NCI-H226 (cell line): ENCODE measurements at places on chromosomes 7 and 10.

DNA sequence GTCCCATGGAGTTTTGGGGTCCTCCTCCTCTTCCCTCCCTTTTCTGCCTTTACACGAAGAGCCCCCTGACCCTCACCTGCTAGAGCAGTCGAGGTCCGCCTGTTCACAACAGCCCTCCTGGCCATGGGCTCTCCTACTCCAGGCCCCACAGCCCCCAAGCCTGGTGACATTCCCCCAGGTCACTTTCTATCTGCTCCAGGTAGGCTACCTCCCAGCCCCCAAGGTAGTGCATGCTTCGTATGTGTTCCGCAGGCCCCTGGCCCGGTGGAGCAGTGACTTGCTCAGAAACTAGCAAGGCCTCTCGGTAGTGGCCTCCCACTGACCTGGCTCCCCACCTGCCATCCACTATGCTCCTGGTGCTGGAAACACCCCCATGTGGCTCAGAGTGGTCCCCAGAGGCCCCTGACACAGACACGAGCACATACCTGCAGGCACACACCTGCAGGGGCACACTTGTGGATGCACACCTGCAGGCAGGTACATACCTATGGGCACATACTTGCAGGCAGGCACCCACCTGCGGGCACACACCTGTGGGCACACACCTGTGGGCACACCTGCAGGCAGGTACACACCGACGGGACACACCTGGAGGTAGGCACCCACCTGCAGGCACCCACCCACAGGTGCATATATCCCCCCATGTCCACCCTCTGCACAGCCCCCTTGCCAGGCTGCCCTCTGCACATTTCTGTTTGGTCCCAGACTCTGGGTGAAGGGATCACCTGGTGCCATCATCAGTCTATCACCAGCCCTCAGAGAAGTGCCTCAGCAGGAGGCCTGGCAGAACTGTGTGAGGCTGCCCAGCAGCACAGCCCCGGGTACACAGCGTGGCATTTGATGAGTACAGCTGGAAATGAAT is 322.5 kb downstream of the PTPRN2 start:
- DNase-seq, result no peak

DNA sequence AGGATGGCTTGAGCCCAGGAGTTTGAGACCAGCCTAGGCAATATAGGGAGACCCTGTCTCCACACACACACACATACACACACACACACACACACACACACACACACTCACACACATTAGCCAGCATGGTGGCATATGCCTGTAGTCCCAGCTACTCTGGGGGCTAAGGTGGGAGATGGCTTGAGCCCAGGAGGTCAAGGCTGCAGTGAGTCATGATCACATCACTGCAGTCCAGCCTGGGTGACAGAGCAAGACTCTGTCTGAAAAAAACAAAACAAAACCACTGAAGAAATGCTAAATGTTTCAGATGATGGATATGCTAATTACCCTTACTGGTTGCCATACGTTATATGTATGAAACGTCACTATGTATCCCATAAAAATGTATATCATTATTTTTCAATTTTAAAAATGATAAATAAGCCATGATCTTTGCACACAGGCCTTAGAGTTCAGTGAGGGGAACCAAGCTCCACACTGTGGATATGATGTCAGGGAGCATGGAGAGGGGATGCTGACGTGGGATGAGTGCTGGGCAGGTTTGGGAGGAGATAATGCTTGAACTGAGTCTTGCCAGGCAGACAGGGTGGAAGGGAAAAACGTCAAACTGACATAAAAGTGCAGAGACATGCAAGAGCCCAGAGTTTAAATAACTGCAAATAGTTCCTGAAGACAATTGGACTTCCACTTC is 45.9 kb upstream of the ARHGAP12 start:
- no peak for DNase-seq

DNA sequence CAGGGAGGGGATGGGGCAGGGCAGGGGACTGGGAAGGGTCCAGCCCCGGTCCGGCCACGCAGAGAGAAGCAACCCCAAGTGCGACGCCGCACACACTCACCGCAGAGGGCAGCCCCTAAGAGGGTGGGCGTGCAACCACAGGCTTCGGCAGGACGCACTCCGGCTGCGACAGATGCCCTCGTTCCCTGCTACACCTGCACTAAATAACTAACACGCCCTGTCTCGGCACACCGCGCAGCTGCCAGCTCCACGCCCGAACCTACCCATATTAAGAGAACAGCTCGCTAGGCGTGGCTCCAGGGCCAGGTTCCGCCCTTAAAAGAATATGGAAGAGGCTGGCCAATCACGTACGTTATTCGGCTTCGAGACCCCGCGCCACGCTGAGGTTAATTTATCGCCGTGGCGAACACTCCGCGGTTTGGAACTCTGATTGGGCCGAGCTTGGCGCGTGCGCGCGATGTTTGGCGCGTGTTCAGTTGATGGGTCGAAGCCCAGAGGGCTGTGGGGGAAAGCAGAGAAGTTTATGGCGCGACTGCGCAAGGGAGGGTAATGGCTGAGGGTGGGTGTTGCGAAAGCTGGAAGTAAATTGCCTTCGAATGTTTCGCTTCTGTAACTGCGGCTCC is 91.1 kb downstream of the OR13A1 start:
- no peak for DNase-seq

- no peak for DNase-seq
Measured at GRCh38 chr10:132360766-132361447, 28.9 kb downstream of the LRRC27 start.

DNA sequence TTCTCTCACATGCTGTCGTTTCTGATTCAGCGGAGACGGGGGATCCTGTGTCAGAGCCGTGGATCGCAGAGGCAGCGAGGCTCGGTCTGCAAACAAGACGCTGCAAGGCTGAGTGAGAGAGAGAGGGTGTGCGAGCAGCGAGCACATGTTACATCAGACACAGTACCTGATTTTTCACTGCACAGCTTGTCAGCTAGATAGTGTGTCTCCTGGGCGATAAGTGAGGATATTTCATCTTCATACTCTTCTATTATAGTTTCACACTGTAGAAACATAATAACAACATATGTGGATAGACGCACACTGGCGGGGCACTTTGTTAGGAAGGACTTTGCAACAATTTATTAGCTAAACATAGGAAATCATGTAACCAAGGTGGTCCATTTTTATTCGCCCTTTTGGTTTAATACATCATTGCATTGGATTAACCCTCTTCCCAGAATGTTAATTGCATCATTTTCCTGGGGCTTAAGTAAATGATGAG is 39.5 kb downstream of the CNPY1 start:
- DNase-seq, result no peak
